ENCODE measurements at places on chromosomes 7 and 10.

DNA sequence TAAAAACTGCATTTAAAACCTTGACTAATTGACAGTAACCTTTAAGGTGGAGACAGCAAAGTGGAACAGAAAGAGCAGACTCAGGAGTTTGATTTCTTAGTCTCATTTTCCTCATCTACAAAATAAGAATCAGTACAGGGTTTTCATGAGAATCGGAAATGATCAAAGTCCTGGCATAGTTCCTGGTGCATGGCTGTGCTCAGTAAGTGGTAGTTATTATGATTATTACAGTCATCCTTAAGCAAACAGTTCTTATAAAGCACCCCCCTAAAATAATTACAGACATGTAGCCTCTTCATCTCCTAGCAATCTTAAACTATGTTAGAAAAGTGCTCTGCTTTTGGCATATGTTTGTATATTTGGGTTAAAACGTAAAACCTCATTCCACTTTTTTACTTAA lies 18.0 kb downstream of the NEBL start:
- no peak for DNase-seq

GRCh38 chr7:100623951-100624824 lies 11.8 kb downstream of the MOSPD3 start:
- DNase-seq = no peak

GRCh38 chr10:123554656-123555055 lies 111.5 kb upstream of the GPR26 start:
- no peak for DNase-seq

DNA sequence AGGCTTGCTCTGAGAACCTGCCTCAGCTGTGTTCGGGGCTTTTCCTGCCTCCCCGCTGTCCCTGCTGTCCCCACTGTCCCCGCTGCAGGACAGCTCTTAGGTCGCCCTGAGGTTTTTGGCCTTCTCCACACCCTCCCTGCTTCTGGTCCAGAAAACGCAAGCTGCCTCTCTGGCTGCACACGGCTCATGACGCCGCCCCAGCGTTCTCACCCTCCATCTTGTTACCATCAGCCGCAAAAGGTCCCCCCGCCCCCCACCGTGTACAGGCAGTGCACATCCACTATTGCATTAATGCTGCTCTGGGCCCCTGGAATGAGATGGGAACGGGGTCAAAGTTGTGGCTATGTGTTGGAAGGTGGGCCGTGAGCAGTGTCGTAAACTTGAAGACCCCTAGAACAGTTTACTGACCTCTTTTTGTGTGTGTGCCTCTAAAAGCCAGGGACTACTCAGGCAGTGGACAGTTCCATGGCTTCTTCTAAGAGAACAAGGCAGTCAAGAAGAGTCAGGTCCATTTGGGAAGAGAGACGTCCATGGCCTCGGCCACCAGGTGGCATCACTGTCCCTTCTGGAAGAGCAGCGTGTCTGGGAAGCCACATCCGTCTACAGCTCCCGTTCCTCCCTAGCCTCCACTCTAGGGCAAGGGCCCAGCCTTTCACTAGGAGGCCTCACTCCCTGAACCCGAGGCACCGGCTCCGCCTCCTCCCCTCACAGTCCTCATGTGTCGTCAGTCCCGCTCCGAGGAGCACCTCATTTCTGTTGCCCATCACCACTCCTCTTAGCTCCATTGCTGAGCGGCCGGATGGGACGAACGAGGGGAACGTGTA lies 38.5 kb upstream of the MKRN1 start:
- peak; percentile 87 for DNase-seq

DNA sequence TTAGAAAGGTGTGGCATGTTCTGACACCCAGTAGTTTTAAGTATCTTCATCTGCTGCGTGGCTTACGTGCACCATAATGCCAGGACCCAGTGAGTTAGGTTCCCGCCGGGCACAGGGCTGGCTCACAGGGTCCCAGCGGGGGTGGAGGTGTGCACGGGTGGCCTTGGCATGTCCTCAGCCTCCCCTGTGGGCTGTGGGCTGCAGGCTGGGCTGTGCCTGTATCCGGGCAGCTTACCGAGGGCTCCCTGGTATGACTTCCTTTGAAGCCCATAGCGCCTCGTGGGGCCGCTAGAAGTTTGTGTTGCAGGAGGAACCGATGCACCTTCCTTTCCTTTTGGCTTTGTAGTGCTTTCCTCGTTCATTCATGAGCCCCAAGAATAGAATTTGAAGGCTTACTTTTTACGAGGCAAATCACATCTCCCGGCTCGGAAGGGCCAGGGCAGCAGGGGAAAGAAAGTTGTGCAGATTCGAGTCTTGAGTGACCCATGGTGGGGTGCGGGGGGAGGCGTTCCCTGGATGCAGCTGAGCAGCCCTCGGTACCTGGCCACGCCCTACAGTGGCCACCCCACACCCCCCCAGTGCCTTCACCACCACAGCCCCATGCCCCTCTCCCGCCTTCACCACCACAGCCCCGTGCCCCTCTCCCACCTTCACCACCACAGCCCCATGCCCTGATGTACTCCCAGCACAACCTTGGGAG lies 113.2 kb downstream of the WDR37 start:
- DNase-seq = no peak

DNA sequence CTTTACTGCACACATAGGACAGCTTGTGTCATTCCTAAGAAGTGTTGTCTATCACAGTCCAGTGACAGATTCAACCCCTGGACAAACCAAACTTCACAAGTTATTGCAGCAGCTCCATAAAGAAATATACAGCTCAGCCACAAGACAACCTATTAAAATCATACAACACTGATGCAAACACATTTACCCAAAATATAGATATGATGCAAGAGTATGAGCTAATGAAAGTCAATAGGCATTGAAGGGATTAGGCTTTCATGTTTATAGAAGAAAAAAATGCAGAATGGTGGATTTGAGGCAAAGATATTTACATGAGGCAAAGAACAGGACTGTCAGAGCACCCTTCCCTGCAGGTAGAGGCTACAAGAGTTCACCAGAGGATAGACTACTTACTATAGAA lies 14.9 kb upstream of the RAPGEF5 start:
- DNase-seq = no peak

- no peak for DNase-seq
Observed at GRCh38 chr7:148581624-148582023, 8.9 kb upstream of the C7orf33 start.

DNA sequence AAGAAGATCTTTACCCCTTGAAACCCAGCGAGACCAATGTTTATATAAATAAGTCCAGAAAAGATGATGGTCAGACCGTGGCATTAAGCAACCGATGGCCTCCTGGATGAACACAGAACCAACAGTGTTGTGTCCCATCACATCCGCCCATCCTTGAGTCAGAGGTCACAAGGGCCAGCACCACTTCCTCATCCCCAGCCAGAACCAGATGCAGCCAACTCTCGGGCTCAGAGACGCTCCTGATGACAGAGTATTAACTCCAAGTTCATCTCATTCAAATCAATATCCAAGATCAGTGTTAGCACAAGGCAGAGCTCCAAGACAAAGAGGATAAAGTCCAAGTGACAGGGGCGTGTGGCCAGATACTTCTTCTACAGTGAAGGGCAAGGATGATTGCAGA lies 63.5 kb downstream of the FAM53B start:
- no peak for DNase-seq

DNA sequence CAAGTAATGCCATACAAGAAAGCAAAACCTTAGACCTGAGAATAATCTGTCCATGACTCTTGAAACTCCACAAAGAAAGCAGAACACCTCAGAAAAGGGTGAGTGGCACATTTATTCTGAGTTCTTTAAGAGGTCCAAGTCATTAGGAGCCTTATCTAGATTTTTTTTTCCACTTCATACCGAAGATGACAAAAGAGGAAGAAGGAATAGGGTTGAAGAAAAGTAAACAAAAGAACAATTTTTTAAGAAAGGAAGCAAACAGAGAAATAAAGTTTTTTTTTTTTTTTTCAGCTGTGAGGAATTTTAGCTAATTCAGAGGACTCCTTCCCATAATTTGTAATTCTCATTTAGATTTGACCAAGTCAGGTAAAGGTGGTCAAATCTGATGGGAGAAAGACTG lies 13.1 kb upstream of the MTPN start:
- DNase-seq = no peak

DNA sequence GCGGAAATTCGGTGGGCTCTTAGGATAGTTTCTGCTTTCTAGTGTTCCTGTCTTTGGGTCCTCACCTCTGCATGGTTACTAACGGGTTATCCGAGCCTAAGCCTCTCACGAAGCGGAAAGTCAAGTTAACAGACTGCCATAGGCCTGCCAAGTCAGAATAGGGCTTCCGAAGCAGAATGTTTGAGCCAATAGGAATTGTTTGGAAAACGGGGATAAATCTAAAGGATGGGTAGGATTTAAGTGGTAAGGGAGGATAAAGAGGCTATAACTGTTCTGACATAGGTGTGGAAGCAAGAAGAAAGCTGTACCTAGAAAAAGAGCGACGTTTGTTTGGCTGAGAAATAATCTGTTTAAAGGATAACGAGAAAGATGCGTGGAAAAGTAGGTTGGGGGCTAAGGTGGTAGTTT lies 851 bp downstream of the TMEM254 start:
- DNase-seq = no peak

GRCh38 chr7:42914421-42915045 lies 2.7 kb upstream of the C7orf25 start:
- no peak for DNase-seq

Data from NCI-H2171 (cell line).